Smooth muscle cell of the umbilical artery (primary cell): ENCODE measurements at places on chromosomes 13 and 19. TPM values are rescaled to one million over a fixed set of nuclear protein-coding genes. Genes with fewer than 3 reads are reported as not detected.

The RFPL4A gene
- not detected in 2 replicates for total RNA-seq

The NAPSA gene
- total RNA-seq, result 0.30 and 0.32 TPM in 2 replicates

The AP1M2 gene
- total RNA-seq, result not detected in 2 replicates

The POLR2E gene
- 63.5 and 107 TPM in 2 replicates for total RNA-seq

The RNF17 gene
- total RNA-seq, result not detected in 2 replicates

The CYP2F1 gene
- not detected in 2 replicates for total RNA-seq

The ZNF93 gene
- total RNA-seq, result 7.1 and 10.7 TPM in 2 replicates

The SULT2B1 gene
- total RNA-seq, result not detected in 2 replicates

The KIR2DL4 gene
- total RNA-seq, result not detected in 2 replicates

The ZSCAN18 gene
- total RNA-seq, result 40.7 and 51.3 TPM in 2 replicates

The CD79A gene
- under 0.01 and 0.09 TPM in 2 replicates for total RNA-seq

The ZNF829 gene
- total RNA-seq, result 2.6 and 2.7 TPM in 2 replicates

The CRX gene
- not detected in 2 replicates for total RNA-seq

The MUC16 gene
- not detected in 2 replicates for total RNA-seq

The IGFL3 gene
- total RNA-seq, result 0.55 and 2.4 TPM in 2 replicates

The CEACAM7 gene
- total RNA-seq, result not detected in 2 replicates

The PDX1 gene
- total RNA-seq, result not detected in 2 replicates

The PTPRS gene
- 135 and 174 TPM in 2 replicates for total RNA-seq

The SIGLEC12 gene
- not detected in 2 replicates for total RNA-seq

The PKN1 gene
- 123 and 166 TPM in 2 replicates for total RNA-seq

The ZNF91 gene
- total RNA-seq, result 23.5 and 25.2 TPM in 2 replicates
